ENCODE measurements at places on chromosomes 1 and 21. TPM values are rescaled to one million over a fixed set of nuclear protein-coding genes. Genes with fewer than 3 reads are reported as not detected.
A peak's percentile ranks its signal among the peaks of the same experiment; 100 is the strongest.

GRCh38 chr21:43318841-43319781 lies 107.8 kb downstream of the SIK1 start:
- no peak overlapping the region for H3K4me3 ChIP-seq
- no peak overlapping the region for H3K27ac ChIP-seq
- H3K36me3 ChIP-seq = no peaks in the 10 kb centered on the region
- no peaks in the 10 kb centered on the region for H3K4me1 ChIP-seq

GRCh38 chr1:220727519-220727918 lies 20.6 kb upstream of the MTARC2 start:
- no peaks in the 10 kb centered on the region for H3K36me3 ChIP-seq
- no peak for DNase-seq
- H3K27me3 ChIP-seq = no peaks in the 10 kb centered on the region
- H3K27ac ChIP-seq = no peak overlapping the region
- H3K4me1 ChIP-seq = no peaks in the 10 kb centered on the region
- no peak overlapping the region for H3K4me3 ChIP-seq

DNA sequence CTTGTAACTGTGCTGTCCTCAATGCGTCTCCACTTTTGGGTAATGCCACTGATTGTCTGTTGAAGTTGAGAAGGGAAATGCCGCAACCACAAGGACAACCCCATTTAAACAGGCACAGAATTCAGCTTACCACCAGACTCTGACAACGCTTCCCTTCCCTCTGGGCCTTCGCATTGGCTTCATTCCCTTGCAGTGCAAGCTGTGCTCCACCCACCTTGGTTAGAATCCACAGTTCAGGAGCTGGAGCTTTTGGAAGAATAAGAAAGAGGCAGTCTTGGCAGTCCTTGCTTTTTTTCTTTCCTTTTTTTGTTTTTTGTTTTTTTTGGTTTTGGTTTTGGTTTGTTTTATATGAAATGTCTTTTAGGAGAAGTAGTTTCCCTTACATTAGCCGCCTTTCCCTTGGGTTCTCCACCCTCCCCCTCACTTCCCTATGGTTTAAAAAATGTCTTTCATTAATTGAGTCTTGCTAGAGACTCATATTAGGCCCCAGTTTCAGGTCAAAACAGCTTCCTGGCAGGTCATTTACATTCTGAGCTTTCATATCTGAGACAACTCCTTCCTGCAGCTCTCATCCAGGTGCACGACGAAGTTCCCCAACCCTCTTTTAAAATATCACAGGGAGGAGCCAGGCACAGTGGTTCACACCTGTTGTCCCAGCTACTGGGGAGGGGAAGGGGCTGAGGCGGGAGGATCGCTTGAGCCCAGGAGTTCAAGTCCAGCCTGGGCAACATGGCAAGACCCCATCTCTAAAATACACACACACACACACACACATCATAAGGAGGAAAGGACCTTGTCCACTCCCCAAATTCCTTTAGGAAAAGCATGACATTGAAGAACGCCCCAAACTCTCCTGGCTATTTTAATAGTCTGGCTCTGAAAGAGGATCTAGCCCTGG lies 20.7 kb upstream of the LAX1 start:
- peak overlapping the region; percentile 48 for H3K27ac ChIP-seq
- no peak overlapping the region for H3K4me3 ChIP-seq
- no peaks in the 10 kb centered on the region for H3K27me3 ChIP-seq
- no peaks in the 10 kb centered on the region for H3K36me3 ChIP-seq
- peaks cover 4% of the 10 kb centered on the region for H3K4me1 ChIP-seq
- DNase-seq = peak; percentile 63

DNA sequence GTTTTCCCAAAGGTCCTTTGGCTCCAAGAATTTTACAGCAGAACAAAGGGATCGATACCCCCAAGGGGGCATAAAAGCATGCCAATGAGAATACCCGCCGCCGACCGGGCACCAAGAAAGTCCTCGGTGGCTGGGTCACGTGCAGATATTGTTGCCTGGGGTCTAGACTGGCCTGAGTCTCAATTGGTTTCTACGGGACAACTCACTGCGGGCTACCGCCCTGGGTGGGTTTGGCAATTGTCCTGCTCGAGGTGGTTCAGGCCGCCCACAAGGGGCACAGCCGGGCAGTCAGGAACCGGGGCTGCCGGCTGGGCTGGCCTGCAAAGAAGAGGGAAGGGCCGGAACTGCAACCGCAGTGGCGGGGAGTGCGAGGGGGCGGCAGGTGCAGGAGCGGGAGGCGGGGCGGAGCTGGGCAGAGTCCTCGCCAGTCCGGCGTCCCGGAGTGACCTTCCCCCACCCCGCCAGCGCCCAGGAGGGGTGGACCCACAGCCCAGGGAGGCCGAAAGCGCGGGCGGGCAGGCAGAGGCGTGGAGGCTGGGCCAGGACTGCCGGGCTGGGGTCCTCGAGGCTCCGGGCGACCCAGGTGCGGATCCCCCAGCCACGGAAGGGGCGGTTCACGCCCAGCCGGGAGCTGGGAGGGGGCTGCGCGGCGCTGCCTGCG lies 926 bp upstream of the ATP1B1 start:
- peaks cover 6% of the 10 kb centered on the region for H3K4me1 ChIP-seq
- H3K36me3 ChIP-seq = no peaks in the 10 kb centered on the region
- DNase-seq = peak; percentile 53
- peak overlapping the region; percentile 83 for H3K27ac ChIP-seq
- peak overlapping the region; percentile 78 for H3K4me3 ChIP-seq

- DNase-seq = no peak
- H3K4me1 ChIP-seq = no peaks in the 10 kb centered on the region
- no peaks in the 10 kb centered on the region for H3K36me3 ChIP-seq
- no peak overlapping the region for H3K4me3 ChIP-seq
- H3K27me3 ChIP-seq = no peaks in the 10 kb centered on the region
Observed at GRCh38 chr1:153072806-153073726, 1.7 kb upstream of the SPRR2B start.

DNA sequence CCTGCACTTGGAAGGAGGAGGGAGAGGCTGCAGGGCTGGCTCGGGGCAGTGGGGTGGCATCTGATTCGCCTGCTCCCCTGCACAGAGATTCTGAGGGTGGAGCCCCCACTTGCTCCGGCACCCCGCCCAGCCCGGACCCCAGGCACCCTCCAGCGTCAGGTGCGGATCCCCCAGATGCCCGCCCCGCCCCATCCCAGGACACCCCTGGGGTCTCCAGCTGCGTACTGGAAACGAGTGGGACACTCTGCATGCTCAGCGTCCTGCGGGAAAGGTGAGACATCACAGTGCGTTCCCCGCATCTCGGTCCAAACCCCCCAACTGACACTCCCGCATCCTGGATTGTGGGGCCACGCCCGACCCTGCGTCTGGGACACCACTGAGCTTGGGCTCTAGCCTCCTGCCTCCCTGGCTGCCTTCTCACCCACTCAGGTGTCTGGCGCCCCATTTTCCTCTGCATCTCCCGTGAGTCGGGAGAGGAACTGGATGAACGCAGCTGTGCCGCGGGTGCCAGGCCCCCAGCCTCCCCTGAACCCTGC lies 7.9 kb downstream of the ADAMTSL4 start:
- peaks cover 7% of the 10 kb centered on the region for H3K4me1 ChIP-seq
- H3K27me3 ChIP-seq = no peaks in the 10 kb centered on the region
- no peaks in the 10 kb centered on the region for H3K36me3 ChIP-seq
- no peak overlapping the region for H3K27ac ChIP-seq
- no peak for DNase-seq
- no peak overlapping the region for H3K4me3 ChIP-seq

DNA sequence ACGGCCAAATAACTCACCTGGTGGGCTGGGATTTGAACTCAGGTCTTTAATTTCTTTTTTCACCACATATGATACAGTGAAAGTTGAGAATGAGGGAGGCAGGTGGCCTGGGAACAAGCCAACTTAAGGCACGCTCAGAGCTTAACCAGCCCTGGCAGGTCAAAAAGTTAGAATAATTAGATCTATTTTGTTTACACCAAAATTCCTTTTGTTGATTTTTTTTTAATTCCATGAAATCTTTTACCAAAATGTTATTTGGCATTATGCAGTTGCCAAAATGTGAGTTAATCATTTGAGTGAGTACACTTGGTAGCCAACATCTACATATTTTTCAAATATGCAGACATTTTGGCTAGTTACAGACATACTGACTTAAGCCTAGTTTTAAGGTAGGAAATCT lies 36.8 kb downstream of the LHX8 start:
- H3K36me3 ChIP-seq = no peaks in the 10 kb centered on the region
- H3K4me3 ChIP-seq = no peak overlapping the region
- no peak for DNase-seq
- no peak overlapping the region for H3K27ac ChIP-seq

DNA sequence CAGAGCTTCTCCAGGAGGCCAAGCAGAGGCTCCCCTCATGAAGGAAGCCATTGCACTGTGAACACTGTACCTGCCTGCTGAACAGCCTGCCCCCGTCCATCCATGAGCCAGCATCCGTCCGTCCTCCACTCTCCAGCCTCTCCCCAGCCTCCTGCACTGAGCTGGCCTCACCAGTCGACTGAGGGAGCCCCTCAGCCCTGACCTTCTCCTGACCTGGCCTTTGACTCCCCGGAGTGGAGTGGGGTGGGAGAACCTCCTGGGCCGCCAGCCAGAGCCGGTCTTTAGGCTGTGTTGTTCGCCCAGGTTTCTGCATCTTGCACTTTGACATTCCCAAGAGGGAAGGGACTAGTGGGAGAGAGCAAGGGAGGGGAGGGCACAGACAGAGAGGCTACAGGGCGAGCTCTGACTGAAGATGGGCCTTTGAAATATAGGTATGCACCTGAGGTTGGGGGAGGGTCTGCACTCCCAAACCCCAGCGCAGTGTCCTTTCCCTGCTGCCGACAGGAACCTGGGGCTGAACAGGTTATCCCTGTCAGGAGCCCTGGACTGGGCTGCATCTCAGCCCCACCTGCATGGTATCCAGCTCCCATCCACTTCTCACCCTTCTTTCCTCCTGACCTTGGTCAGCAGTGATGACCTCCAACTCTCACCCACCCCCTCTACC lies 19.1 kb downstream of the CSF1 start:
- H3K4me1 ChIP-seq = peaks cover 7% of the 10 kb centered on the region
- peak overlapping the region; percentile 37 for H3K27ac ChIP-seq
- H3K36me3 ChIP-seq = peaks cover 11% of the 10 kb centered on the region
- no peak overlapping the region for H3K4me3 ChIP-seq

DNA sequence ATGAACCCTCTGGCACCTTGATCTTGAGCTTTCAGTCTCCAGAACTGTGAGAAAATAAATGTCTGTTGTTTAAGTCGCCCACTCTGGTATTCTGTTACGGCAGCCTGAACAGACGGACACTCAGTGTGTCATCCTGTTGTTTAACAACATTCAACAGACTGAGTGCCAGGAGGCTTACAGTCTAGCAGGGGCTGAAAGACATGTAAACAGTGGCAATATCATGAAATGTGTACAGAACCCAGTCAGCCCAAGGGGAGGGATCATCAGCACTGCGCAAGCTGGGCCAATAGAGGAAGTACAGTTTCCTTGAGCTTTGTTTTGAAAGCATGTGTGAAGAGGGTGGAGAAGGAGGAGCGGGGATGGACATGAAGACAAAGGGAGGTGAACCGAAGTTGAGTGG lies 13.6 kb downstream of the DIP2A start:
- H3K27me3 ChIP-seq = no peaks in the 10 kb centered on the region
- DNase-seq = no peak
- H3K4me3 ChIP-seq = no peak overlapping the region

- no peak overlapping the region for H3K4me3 ChIP-seq
- DNase-seq = no peak
- no peaks in the 10 kb centered on the region for H3K4me1 ChIP-seq
- H3K36me3 ChIP-seq = no peaks in the 10 kb centered on the region
- no peak overlapping the region for H3K27ac ChIP-seq
- no peaks in the 10 kb centered on the region for H3K27me3 ChIP-seq
Observed at GRCh38 chr1:114208714-114209113, 55.0 kb upstream of the SYT6 start.

DNA sequence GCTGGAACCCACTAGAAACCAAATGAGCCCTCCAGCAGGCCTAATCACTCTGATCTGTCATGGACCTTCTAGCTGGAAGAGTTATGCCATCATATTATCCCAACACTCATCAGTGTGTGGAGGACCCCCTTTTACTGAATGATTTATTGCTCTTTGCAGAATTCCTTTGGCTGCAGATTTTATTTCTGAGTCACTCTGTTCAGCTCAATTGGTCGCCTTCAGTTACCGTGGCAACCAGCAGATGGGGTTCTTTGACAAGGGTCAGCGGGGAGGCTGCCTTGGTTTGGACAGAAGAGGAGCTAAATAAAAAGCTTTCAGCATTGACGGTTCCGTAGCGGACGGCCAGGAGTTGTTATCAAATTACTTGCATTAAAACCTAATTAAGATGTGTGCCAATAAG lies 220.1 kb downstream of the SDCCAG8 start:
- H3K4me1 ChIP-seq = peaks cover 4% of the 10 kb centered on the region
- H3K27me3 ChIP-seq = no peaks in the 10 kb centered on the region
- no peak for DNase-seq
- no peak overlapping the region for H3K4me3 ChIP-seq

DNA sequence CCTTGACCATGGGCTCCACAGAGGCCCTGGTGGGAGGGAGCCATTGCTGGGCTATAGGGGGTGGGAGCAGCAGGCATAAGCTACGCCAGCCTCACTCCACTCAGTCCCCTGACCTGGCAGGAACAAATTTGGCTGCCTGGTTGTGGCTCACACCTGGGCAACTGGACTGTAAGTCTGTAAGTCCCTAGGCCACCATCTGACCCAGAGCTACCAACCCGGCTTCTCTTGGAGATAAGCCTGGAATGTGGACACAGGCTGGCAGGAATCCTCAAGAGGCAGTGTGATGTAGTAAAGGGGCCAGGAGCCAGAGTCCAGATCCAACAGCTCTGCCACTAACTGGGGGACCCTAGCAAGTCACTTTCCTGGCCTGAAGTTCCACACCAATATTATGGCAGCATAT lies 11.4 kb downstream of the NCF2 start:
- no peak overlapping the region for H3K4me3 ChIP-seq
- H3K27me3 ChIP-seq = no peaks in the 10 kb centered on the region
- H3K36me3 ChIP-seq = no peaks in the 10 kb centered on the region
- no peak for DNase-seq
- H3K4me1 ChIP-seq = no peaks in the 10 kb centered on the region
- no peak overlapping the region for H3K27ac ChIP-seq

The MPL gene
- not detected for total RNA-seq

The NHLH1 gene
- not detected for total RNA-seq

The ATXN7L2 gene
- 29.4 TPM for total RNA-seq

The KLF17 gene
- 0.80 TPM for total RNA-seq

Measured in prostate gland (tissue), 2 donors.